ENCODE measurements at places on chromosomes 1 and 21.

DNA sequence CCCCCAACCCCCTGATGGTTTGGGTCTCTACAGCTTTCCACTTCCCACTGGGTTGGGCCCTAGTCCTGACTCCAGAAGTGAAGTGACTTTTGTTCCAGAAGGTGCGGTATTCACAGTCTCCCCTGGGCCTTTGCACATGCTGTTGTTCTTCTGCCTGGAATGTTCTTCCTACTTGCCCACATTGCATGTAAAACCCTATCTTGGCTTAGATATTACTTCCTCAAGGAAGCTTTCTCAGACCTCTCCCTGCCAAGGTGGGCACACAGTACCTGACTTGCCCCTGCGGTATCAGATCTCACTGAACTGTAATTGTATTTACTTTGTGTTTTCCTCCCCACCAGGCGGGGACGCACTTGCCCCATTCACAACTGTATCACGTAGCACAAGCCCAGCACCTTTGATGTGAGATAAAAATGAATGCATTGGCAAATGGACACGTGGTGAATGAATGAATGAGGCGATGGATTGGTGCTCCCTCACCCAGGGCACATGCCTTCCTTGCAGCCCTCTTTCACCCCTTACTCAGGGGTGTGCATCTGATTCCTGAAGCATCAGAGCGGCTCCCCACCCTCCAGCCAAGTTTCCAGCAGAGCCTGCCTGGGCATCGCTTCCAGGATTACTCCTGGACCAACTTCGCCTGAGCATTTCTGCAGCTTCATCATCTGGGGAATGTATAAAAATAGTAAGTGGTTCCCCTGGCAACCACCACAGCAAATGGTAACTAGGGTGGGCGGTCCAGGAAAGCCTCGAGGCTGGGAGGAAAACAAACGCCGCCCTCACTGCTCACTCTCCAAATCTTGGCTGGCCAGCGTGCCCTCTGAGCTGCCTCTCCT is 19.8 kb downstream of the NENF start:
- peak; percentile 73 for DNase-seq

DNA sequence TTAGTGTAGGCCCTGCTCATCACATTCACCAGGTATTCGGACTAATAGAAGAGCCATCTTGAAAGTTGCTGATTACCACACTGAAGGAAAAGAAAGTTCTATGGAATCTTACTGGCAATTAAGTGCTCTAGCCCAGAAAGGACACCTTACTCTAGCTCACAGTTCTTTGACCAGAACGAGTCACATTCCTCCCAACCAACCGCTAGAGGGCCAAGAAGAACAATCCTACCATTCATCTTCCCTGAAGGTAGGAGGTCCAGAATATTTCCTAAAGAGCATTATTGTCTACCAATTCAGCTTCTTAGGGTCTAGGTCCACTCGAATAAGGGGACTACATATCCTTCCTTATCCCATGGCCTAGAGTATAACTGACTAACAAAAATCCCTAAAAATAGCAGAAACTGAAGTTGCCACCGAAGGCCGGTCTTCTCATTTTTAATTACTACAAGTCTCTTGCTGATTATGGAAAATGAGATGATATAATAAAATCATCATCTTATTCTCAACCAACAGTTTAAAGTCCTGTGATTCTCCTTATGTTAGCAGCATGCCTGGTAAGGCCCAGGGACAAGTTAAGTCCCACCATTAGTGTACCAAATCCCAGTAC is 2.7 kb upstream of the FMO1 start:
- DNase-seq, result no peak

GRCh38 chr1:227707846-227708245 is 27.3 kb downstream of the JMJD4 start:
- no peak for DNase-seq

DNA sequence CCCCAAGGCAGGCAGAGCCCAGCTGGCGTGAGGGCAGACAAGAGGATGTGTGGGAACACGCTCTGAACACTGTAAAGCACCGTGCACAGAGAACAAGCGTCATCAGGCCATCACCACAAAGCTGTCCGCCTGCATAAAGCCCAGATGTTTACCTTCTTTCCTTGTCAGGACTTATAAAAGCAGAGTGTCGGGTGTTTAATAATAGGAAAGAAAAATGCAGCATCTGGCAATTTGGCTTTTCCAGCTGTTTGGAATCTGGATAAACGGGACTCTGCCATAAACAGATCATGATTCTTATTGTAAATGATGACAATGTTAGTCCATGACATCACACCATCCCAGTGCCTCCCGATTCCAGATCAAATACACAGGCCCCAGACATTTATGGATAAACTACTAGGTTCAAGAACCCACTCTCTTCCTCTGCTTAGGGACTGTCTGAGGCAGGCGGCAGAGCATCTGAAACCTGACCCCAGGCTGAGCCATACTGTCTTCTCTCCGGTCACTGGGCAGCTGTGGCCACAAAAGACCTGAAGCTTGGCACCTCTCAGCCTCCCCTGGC is 4.2 kb downstream of the GLIS1 start:
- no peak for DNase-seq

DNA sequence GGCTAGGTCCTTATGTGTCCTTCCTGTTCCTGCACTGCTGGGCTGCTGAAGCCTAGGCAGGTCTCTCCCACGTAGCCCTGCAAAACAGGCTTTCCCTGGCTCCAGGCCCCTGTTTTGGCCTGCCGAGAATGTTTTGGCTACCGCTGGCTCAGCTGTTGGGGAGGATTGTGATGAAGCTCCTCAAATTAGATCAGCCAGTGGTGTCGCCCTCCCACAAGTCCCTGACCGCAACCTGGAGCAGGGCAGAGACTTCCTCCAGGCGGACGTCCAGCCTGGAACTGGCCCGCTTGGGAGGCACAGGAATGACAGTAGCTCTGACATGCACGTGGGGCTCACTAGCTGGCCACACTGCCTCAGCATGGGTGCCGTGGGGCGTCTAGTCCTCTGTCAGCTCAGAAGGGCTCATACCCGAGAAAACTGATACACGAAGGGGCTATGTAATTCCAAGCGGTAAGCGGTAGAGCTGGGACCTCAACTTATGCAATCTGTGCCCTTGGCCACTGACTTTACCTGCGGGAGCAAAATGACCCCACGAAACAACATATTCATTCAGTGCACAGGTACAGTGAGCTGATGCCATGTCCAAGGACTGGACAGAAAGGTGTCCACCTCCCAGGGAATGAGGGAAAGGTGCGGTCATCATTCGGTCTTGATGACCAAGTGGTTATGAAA is 26.6 kb downstream of the DHRS3 start:
- no peak for DNase-seq

DNA sequence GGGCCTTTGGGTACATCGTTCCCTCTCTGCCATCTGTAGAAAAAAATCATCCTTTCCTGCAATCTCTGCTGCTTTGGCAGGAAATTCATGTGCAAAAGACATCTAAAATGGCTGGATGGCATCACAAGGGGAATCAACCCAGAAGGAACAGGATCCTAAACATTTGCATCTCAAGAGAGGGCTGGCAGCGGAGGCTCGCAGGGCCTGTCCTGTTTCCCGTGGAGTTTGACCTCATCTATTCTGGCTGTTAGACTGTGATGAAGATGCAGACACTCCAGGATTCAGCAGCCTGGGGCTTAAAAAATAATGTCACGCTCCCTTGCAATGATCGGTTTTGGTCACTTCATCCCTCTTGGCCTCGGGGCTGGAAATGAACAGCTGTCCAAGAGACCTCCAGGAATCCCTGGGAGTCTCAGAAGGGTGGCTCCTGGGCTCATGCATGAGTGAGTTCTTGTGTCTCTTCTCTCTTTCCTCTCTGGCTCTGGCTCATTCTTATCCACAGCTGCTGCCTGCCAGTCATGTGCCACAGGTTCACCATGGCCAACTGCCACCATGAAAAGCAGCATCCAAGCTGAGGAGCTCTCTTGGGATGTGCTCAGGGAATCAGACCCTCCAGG is 16.1 kb upstream of the PCP4 start:
- no peak for DNase-seq

GRCh38 chr1:16151995-16152384 is 3.9 kb downstream of the EPHA2 start:
- no peak for DNase-seq

- DNase-seq, result no peak
Observed at GRCh38 chr1:13970631-13971247, 270.8 kb downstream of the PRDM2 start.

- DNase-seq, result no peak
Observed at GRCh38 chr21:15295875-15296274, 231.1 kb upstream of the NRIP1 start.
